ENCODE measurements at places on chromosomes 4 and X. TPM values are rescaled to one million over a fixed set of nuclear protein-coding genes. Genes with fewer than 3 reads are reported as not detected.

GRCh38 chr4:5554376-5554775 is 154.0 kb downstream of the EVC2 start:
- no peaks in the 10 kb centered on the region for H3K4me1 ChIP-seq
- H3K36me3 ChIP-seq, result no peaks in the 10 kb centered on the region
- H3K27ac ChIP-seq, result no peak overlapping the region
- no peak overlapping the region for H3K4me3 ChIP-seq
- no peak for DNase-seq
- no peaks in the 10 kb centered on the region for H3K27me3 ChIP-seq

DNA sequence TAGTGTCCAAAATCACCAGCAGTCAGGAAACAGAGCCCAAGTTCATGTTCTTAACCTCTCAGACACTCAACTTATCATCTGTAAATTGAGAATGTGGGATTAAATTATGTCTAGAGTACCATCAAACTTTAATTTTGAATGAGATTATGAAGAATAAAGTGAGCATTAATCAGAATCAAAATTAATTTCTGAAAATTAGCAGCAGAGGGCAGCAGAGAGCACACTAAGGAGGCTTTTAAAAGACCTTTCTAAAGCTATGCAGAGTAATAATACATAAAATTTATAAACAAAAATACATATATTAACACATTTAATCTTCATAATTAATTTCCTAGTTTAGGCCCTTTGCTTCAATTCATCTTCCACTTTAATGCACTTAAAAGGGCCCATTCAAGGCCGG is 7.1 kb downstream of the TASL start:
- no peaks in the 10 kb centered on the region for H3K27me3 ChIP-seq
- H3K27ac ChIP-seq, result no peak overlapping the region
- DNase-seq, result no peak
- H3K4me3 ChIP-seq, result no peak overlapping the region

DNA sequence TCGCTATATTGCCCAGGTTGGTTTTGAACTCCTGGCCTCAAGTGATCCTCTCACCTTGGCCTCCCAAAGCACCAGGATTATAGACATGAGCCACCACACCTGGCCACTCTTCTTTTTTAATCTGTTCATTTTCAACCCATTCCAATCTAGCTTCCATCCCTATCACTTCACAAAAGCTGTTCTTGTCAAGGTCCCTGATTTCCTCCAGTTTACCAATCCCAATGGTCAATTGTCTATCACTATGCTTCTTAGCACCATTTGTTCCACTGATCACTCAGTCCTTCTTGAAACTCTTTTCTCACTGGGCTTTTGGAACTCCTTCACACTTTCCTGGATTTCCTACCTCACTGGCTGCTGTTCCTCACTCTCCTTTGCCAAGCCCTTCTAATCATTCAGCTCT is 38.6 kb downstream of the PRPS1 start:
- H3K4me1 ChIP-seq, result peaks cover 5% of the 10 kb centered on the region
- H3K36me3 ChIP-seq, result no peaks in the 10 kb centered on the region
- H3K27me3 ChIP-seq, result no peaks in the 10 kb centered on the region
- DNase-seq, result no peak

DNA sequence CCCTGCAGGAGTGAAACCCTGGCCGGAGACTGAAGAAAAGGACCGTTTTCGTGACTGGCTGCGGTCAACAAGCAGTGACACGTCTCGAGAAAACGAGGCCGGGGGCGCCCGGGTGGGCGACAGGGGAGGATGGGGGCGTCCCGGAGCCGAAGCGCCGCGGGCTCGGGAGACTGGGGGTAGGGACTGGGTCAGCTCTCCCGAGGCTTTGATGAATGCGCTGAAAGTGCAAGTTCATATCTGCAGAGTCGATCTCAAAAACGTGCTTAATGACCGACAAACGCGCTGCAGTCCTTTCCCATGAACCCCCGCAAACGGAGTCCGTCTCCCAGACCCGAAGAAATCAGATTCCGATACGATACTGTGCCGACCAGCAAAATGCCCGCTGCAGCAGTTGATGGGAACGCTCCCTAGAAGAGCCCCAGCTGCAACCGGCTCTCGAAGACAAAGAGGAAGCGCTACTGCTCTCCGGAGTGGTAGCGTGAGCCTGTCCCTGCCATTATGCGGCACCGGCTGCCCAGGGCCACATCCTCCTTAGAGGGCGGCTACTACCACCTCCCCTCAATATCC is 806 bp upstream of the CD99L2 start:
- peak overlapping the region; percentile 88 for H3K4me3 ChIP-seq
- H3K27me3 ChIP-seq, result peaks cover 5% of the 10 kb centered on the region
- H3K27ac ChIP-seq, result peak overlapping the region; percentile 87
- DNase-seq, result peak; percentile 52
- H3K4me1 ChIP-seq, result peaks cover 18% of the 10 kb centered on the region

GRCh38 chr4:116272336-116272735 is 813.0 kb downstream of the TRAM1L1 start:
- no peak overlapping the region for H3K27ac ChIP-seq
- no peaks in the 10 kb centered on the region for H3K27me3 ChIP-seq
- no peaks in the 10 kb centered on the region for H3K4me1 ChIP-seq
- no peak overlapping the region for H3K4me3 ChIP-seq

DNA sequence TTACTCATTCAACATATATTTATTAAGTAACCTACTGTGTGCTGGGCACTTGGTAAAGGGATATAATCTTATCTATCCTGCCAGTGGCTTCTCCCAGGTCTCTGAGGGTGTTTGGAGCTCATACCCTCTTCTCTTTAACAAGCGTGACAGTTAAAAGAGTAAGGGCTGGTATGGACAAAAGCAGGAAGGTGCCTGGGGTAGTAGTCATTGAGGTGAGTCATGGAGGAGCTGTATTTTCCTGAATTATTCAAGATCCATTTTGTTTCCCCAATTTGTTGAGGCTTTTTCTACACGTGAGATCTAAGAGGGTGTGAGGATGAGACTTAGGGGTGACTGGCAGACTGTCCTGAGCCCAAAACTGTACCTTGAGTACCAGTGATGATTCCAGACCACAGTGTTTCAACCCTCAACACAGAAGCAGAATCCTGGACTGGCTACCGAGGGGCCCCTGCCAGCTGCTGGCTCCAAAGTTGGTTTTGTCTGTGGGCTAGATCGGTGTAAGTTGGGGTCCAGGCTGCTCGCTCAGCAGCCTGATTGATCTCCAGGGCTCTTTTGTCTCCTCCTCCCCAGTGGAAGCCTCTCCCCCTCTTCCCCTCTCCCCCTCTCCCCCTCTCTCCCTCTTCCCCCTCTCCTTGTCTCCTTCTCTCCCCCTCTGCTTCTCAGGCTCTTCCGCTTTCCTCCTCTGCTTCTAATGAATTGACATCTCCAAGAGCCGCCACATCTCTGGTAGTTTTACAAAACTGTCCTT is at the start of gene DRP2:
Gene DRP2 (plus strand): TSS at position 671 of the 748 bp plus-strand sequence. CDS start 11,862 bp downstream, outside the sequence.
- no peak within 1 kb of the TSS for H3K27ac ChIP-seq
- H3K4me3 ChIP-seq, result no peak within 1 kb of the TSS
- peaks cover 4% of the 10 kb centered on the region for H3K27me3 ChIP-seq
- no peak for DNase-seq

DNA sequence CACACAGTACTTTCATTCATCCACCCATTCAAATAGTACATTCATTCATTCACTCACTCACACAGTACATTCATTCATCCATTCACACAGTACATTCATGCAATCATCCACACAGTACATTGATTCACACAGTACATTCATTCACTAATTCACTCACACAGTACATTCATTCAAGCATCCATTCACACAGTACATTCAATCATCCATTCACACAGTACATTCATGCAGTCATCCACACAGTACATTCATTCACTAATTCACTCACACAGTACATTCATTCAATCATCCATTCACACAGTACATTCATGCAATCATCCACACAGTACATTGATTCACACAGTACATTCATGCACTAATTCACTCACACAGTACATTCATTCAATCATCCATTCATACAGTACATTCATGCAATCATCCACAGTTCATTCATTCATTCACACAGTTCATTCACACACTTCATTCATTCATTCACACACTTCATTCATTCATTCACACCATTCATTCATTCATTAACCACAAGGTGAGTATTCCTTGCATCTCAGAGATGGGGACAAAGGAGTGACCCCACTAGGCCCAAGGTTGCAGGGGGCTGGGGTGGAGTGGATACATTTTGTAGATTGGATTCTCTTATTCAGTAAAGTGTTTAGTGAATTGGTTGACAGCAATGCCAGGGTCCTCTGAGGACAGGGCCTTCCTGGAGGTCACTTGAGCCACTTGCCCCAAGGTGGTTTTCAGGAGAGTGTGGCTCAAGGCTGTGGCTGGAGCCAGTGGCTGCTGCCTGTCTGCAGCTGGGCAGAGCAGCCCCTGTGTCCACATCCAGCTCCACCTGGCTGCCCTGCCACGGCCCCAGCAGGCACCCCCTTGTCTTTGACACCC is 4.3 kb upstream of the SPON2 start:
- peaks cover 15% of the 10 kb centered on the region for H3K27me3 ChIP-seq
- H3K36me3 ChIP-seq, result peaks cover 19% of the 10 kb centered on the region
- H3K4me1 ChIP-seq, result peaks cover 20% of the 10 kb centered on the region
- no peak overlapping the region for H3K4me3 ChIP-seq
- DNase-seq, result no peak

DNA sequence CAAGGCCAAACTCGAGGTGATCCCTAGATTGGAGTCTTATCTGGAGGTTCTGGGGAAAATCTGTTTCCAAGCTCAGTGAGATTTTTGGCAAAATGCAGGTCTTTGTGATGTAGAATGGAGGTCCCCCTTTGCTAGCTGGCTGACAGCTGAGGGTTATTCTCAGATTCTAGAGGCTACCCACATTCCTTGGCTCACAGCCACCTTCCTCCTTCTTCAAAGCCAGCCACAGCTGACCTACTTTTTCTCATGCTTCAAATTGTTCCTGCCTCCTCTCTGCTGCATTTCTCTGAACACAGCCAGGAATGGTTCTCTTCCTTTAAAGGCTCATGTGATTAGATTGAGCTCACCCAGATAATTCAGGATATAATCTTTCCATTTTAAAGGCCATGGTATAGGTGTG is 86.9 kb downstream of the VCX3A start:
- no peak for DNase-seq
- H3K27ac ChIP-seq, result no peak overlapping the region
- no peaks in the 10 kb centered on the region for H3K27me3 ChIP-seq
- H3K4me1 ChIP-seq, result no peaks in the 10 kb centered on the region

DNA sequence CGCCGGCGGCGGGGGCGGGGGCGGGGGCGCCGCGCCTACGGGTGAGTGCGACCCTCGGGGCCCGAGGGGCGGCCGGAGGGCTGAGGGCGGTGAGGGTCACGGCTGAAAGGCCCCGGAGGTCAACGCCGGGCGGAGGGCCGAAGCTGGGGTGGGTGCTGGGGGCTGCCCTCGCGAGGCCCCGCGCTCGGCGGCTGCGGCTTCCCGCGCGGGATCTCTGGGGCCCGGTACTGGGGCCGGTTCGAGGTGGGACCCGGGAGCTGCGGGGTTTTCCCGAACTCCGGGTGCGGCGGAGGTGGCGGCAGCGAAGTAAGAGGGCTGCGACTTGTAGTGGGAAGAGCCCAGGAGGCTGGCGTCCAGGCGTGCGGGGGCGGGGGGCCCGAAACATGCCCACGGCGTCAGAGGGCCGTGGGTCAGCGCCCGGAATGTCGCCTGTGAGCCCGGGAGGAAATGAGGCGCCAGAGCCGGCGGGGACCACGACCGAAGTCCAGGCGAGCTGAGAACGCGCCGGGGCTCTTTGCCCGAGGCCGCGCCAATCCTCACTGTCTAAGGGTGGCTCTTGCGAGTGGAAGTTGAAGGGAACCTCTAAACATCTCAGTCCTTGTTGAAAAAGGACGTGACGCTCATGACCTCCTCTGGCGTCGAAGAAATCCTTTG is 407 bp downstream of the IL13RA1 start:
- no peaks in the 10 kb centered on the region for H3K36me3 ChIP-seq
- peaks cover 32% of the 10 kb centered on the region for H3K27me3 ChIP-seq
- no peak for DNase-seq
- H3K4me3 ChIP-seq, result no peak overlapping the region
- H3K27ac ChIP-seq, result no peak overlapping the region
- H3K4me1 ChIP-seq, result peaks cover 3% of the 10 kb centered on the region

DNA sequence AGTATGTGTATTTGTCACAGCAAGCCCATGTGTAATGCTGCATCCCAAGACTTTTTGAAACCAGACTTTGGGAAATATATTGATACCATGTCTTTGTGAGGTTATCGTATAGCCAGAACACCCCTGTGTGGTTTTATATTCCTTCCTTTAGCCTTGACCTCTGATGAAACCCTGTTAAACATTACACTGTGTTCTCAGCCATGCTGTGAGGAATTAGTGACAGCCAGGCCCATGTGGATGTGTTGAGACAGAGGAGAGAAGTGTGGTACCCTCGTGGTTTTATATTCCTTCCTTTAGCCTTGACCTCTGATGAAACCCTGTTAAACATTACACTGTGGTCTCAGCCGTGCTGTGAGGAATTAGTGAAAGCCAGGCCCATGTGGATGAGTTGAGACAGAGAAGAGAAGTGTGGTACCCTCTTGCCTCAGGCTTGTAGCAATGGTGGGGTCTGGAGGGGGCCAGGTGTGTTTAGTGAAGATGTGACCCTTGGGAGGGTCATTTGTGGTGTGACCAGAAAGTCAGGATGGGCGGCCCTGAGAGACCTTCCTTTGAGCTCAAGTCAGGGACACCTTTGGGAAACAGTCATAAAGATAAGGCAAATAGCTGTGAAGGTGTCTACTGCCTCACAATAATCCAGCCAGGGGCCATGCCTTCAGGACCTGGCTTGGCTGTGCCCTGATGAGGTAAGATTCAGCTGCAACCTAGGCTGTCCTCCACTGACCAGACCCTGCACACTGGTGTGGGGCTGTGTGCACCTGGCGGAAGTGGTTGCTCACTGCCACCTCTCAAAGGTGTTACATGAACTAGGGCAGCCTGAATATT is 110.0 kb downstream of the IRF2 start:
- peaks cover 4% of the 10 kb centered on the region for H3K4me1 ChIP-seq
- H3K27me3 ChIP-seq, result no peaks in the 10 kb centered on the region
- no peaks in the 10 kb centered on the region for H3K36me3 ChIP-seq

GRCh38 chr4:153483432-153484418 is 17.6 kb downstream of the TMEM131L start:
- H3K27me3 ChIP-seq, result no peaks in the 10 kb centered on the region
- H3K4me3 ChIP-seq, result peak overlapping the region; percentile 44
- DNase-seq, result no peak
- H3K36me3 ChIP-seq, result peaks cover 30% of the 10 kb centered on the region

- no peak for DNase-seq
- H3K27ac ChIP-seq, result no peak overlapping the region
- no peaks in the 10 kb centered on the region for H3K4me1 ChIP-seq
Measured at GRCh38 chr4:157806184-157806583, 366.6 kb downstream of the GASK1B start.

GRCh38 chr4:156962528-156962974 is 9.0 kb downstream of the PDGFC start:
- no peaks in the 10 kb centered on the region for H3K4me1 ChIP-seq
- no peaks in the 10 kb centered on the region for H3K27me3 ChIP-seq
- H3K4me3 ChIP-seq, result no peak overlapping the region

The MGARP gene
- not detected for total RNA-seq

The MAMLD1 gene
- 1.4 TPM for total RNA-seq

The NAA11 gene
- total RNA-seq, result not detected

The FHIP1A gene
- total RNA-seq, result not detected

The PRKG2 gene
- 0.23 TPM for total RNA-seq

The RASL11B gene
- not detected for total RNA-seq

The TXK gene
- 63.6 TPM for total RNA-seq

The OTC gene
- not detected for total RNA-seq

Measured in activated CD8-positive, alpha-beta T cell treated with anti-CD3 and anti-CD28 coated beads, Interleukin-2, amount 10 ng/mL, durations not matched to agents 7 days and 5 days (primary cell).